Natural killer cell treated with Interleukin-12 subunit alpha and Interleukin-12 subunit beta and Interleukin-15 and Interleukin-18, amount 100 ng/mL, for 72 hours (primary cell): ENCODE measurements at places on chromosomes 12 and 14. TPM values are rescaled to one million over a fixed set of nuclear protein-coding genes. Genes with fewer than 3 reads are reported as not detected.

GRCh38 chr14:47675466-47676314 is at the start of gene MDGA2:
MDGA2 (minus strand) TSS chr14:47675605.
- no peak for DNase-seq
- H3K4me3 ChIP-seq = no peak within 1 kb of the TSS
- H3K4me1 ChIP-seq = no peaks in the 10 kb centered on the region

DNA sequence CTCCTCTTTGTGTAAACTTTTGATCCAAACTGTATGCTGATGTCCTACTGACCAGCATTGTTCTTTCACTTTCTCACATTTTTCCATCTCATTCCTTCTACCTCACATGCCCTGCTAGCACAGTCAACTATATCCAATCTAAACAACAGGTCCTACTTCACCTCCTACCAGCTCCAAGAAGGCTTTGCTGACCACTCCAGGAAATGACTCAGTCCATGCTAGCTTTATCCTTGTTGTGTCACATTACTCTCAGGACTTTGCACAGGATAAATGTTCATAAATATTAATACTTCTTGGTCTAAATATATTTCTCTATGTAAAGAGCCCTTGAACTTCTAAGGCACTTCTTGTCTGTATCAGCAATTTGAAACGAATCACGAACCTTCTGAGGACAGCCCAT is 64.9 kb upstream of the PCED1B start:
- DNase-seq = no peak
- H3K27ac ChIP-seq = no peak overlapping the region
- H3K4me1 ChIP-seq = no peaks in the 10 kb centered on the region
- no peaks in the 10 kb centered on the region for H3K36me3 ChIP-seq

DNA sequence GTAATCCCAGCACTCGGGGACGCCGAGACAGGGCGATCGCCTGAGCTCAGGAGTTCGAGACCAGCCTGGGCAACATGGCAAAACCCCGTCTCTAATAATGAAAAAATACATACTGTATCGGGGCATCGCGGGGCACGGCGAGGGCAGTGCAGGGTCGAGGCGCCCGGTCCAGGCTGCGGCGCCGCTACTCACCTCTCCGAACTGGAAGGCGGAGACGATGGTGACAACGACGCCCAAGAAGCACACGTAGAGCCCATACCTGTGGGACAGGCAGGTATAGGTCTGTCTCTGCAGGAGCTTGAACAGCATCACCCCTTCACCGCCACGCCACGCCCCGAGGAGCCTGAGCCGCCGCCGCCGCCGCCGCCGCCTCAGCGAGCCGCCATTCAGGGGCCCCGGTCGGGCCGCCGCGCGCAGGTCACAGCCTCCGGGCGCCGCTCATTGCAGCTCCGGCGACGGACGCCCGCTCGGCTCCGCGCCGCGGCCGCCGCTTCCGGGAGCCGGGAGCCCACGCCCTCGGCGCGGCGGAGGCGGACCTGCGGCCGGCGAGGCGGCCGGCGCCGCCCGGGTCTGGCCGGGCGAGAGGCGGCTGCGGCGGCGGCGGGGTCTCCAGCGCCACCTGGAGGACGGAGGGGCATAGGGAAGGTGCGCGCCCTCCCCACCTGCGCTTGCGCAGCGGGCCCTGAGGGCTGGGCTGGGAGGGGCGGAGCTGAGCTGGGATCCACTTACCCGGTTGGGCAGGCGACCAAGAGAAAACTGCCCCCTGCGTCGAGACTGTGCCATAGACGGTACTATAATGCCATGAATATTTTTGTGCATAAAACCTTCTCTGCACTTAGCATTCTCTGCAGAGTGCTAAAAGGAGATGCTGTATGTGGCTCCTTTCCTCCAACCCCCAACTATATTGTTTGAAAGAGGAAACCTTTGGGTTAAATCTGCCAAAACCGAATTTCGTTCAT is at the start of gene GNPTAB:
Gene GNPTAB, minus strand, starts transcription at position 593 of the 959 bp plus-strand sequence. Its CDS starts 284 bp downstream, at position 309.
- H3K4me1 ChIP-seq = peaks cover 40% of the 10 kb centered on the region
- H3K36me3 ChIP-seq = no peaks in the 10 kb centered on the region
- H3K27me3 ChIP-seq = no peaks in the 10 kb centered on the region
- peak within 1 kb of the TSS; percentile 95 for H3K27ac ChIP-seq
- H3K4me3 ChIP-seq = peak within 1 kb of the TSS; percentile 94

- H3K36me3 ChIP-seq = peaks cover 21% of the 10 kb centered on the region
- peaks cover 7% of the 10 kb centered on the region for H3K27me3 ChIP-seq
- H3K27ac ChIP-seq = no peak overlapping the region
- H3K4me3 ChIP-seq = no peak overlapping the region
Measured at GRCh38 chr12:94812345-94812744, 162.0 kb upstream of the TMCC3 start.

- no peak overlapping the region for H3K4me3 ChIP-seq
- no peaks in the 10 kb centered on the region for H3K27me3 ChIP-seq
- H3K4me1 ChIP-seq = no peaks in the 10 kb centered on the region
- DNase-seq = no peak
Measured at GRCh38 chr14:55201219-55202101, 10.1 kb upstream of the DLGAP5 start.

GRCh38 chr14:63656194-63656593 is 14.5 kb upstream of the WDR89 start:
- no peaks in the 10 kb centered on the region for H3K27me3 ChIP-seq
- H3K36me3 ChIP-seq = no peaks in the 10 kb centered on the region
- H3K4me1 ChIP-seq = peaks cover 3% of the 10 kb centered on the region
- H3K4me3 ChIP-seq = no peak overlapping the region
- no peak for DNase-seq

- no peak overlapping the region for H3K27ac ChIP-seq
- no peak overlapping the region for H3K4me3 ChIP-seq
- H3K27me3 ChIP-seq = no peaks in the 10 kb centered on the region
Measured at GRCh38 chr14:83053022-83053710, 1519.5 kb upstream of the SEL1L start.

Gene DACT1
- total RNA-seq = not detected

Gene CD163
- total RNA-seq = not detected

Gene RNU6-7
- not detected for total RNA-seq

Gene HSPB8
- total RNA-seq = not detected
